GM04504 (cell line): ENCODE measurements at places on chromosomes 4 and X.

- DNase-seq = peak; percentile 9
These were observed 39.9 kb upstream of the HMX1 start for GRCh38 chr4:8911316-8912088.

- DNase-seq = no peak
These were observed 2.1 kb downstream of the GAB3 start for GRCh38 chrX:154748712-154749339.

DNA sequence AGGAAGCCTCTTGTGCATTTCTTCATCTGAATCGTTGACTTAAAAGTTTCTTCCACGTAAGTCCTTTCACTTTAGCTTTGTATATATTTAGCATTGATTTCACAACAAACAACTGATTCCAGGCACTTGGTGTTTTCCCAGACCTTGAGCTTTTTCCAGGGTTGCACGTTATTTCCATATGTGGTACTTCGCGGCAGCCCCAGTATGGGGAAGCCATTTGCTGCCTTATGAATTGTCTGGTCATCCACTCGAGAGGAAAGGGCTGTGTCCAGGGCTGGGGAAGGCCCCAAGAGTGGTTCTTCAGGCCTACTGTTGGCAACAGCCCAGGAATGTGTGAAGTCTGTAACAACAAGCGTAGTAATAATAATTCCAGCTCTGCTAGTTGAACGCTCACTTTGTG is 2.8 kb upstream of the TLR8 start:
- DNase-seq = peak; percentile 35

DNA sequence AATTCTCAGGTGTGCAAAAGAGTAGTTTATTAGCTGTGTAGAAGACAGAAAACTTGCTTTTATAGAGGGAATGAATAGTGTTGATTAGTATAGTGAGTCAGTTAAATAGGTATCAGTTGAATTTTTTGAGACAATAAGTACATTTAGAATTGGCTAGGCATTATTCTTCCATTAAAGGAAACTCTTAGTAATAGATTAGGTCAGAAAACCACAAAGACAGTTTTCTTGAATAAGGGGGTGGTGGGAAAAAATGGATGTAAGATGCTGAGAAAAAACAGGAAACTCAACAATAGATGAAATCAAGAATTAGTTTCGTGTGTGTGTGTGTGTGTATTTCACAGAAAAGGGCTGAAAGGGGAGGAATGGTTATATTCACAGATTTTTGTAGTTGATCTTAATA is 16.8 kb downstream of the CD38 start:
- DNase-seq = no peak

DNA sequence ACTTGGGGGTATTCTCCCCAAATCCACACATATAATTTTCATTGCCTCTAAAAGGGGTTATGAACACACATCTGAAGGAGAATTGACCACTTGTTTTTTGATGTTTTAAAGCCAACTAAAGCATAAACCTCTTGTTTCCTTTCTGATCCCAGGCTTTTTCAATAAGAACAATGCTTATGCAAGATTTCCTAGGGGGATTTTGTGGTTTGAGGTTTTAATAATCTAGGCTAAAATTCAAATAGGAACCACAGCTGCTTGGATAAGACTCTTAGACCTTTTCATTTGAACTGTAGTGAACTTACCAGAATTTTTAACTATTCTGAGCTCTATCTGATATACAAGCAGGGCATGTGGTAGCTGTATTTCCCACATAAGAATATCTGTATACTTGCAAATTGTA is 651.1 kb downstream of the ANKRD50 start:
- DNase-seq = peak; percentile 28

GRCh38 chr4:73224886-73225285 is 33.7 kb downstream of the ANKRD17 start:
- DNase-seq = no peak

- no peak for DNase-seq
These were observed 133.1 kb downstream of the ASB9 start for GRCh38 chrX:15136795-15137194.

- no peak for DNase-seq
These were observed 12.5 kb downstream of the CCNG2 start for GRCh38 chr4:77169481-77169880.

- no peak for DNase-seq
These were observed 930.7 kb upstream of the PCDH10 start for GRCh38 chr4:132218406-132218805.

DNA sequence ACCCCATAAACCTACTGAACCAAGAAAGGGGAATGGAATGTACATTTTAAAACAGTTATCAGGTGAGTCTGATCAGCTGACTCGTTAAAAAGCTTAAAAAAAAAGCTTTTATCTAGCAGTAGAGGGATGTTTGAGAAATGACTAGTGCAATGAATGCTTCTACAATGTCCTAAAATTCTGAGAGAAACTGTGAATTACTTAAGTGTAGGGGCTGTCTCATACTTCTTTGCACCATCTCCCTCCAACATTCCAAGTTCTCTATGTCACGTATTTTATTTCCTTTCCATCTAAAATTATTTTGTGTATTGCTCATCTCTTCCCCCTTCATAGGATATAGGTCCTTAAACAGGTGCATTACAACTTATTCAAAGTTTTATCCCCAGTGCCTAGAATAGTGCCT is 11.9 kb upstream of the AREG start:
- DNase-seq = no peak

DNA sequence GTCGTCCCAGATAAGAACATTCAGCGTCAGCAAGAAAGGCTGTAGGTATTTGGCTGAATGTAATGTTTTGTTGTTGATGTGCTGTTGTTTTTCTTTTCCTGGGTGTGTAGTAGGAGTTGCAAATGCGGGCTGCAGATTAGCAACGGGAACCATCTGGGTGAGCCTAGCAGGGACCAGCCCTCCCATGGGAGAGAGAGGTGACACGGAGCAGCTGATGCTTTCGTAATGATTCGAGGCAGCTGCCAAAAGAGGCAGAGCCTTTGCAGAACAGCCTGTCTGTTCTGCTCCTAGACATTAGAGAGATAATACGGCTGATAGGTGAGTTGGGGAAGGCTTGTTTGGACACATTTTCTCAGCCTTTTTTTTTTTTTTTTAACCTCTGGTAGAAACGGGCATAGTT is 25.3 kb downstream of the ARSF start:
- no peak for DNase-seq

DNA sequence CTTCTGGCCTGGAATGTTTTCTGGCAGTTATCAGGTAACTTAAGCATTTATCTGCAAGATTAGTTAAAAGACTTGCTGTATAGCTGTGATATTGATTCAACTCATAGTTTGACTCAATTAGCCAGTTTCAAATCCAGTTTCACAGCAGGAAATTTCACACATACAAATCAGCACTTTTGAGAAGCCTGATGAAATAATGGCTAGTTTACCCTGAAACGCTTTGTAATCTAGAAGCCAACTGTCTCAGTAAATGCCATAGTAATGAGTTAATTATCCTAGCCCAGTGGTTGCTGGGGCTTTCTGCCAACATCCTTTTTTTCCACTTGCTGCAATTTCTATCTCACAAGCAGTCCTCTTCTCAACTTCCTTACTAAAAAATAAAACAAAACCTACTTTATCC is 53.1 kb downstream of the ARHGEF38 start:
- peak; percentile 7 for DNase-seq

GRCh38 chrX:77698242-77698641 is 87.8 kb downstream of the ATRX start:
- DNase-seq = no peak

- DNase-seq = no peak
These were observed 1.0 kb downstream of the TBC1D9 start for GRCh38 chr4:140754918-140755773.

DNA sequence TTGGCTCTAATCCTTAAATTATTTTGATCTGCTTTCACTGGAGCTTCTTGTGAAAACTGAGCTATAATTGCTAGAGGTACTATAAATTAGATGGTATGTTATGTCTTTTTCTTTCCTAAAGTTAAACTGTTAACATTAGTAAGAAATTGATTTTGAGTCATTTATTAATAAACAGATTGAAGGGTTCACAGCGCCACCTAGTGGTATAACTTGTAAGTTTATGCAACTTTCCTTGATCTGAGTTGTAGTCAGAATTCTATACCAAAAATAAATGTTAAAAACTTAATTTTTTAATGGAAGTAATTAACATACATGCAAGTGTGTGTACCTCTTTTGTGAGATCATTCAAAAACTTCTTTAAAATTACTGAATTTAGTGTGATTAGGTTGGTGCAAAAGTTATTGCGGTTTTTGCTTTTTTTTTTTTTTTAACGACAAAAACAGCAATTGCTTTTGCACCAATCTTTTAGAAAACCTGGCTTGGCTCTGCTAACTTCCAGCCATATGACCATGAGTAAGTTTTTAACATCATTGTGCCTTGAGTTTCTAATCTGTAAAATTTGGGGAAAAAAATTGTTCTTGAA is 151.5 kb downstream of the CENPC start:
- peak; percentile 6 for DNase-seq
